Activated CD4-positive, alpha-beta T cell treated with anti-CD3 and anti-CD28 coated beads, Interleukin-2, amount 10 ng/mL, durations not matched to agents 24 days and 14 days (primary cell): ENCODE measurements at places on chromosomes 5 and 9. TPM values are rescaled to one million over a fixed set of nuclear protein-coding genes. Genes with fewer than 3 reads are reported as not detected.

DNA sequence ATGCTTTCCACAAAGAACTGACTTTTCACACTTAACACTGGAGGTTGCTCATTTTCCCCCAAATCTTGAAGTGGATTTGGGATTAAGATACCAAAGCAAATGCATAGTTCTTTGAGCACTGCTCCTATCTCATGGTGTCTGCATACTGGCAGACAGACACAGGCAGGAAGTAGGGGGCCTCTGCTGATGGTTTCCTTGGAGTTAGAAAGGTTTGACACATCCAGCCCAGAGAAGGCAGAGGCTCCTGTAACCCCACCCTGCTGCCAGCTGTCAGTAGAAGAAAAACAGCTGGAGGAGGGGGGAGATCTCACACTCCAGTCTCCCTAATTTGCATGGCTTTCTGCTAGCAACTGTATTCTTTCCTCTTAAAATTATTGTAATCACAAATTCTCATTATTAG lies 44.1 kb downstream of the APTX start:
- DNase-seq: no peak

DNA sequence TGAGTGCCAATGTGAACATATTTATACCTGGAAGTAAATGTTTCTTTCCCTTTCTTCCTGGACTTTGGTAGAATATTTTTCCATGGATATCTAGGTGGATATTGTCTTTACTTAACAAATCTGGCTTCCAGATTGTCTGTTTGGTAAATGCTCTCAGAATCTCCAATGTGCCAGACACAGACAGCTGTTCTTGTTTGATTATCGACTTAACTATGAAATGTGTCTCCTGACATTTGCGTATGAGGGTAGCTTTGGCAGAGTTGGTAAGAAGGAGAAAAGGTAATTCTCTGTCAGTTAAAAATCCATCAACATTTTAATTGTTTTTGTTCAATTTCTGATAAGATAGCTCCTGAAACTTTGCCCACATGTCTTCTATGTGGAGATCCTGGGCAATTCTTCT lies 196.4 kb upstream of the NUDT12 start:
- DNase-seq: no peak

DNA sequence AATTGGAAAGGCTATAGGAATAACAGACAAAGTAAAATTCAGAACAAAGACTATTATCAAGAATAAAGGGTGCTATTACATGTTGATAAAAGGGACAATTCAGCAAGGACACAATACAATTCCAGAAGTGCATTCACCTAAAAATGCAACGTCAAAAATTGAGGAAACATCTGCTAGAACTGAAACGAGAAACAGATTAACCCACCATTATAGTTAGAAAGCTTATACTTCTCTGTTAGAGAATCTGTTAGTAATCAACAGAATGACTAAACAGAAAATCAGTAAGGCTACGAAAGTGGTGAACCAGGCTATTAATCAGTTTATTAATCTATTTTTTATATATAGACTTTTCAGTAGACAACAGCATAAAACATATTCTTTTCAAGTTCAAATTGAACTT lies 14.8 kb downstream of the FCN1 start:
- DNase-seq: no peak

- no peak for DNase-seq
Measured at GRCh38 chr5:165349735-165350134, 1844.3 kb downstream of the MAT2B start.

- no peak for DNase-seq
Measured at GRCh38 chr5:43140286-43140685, 19.6 kb downstream of the ZNF131 start.

GRCh38 chr5:177402271-177403043 lies 2.0 kb upstream of the PFN3 start:
- peak; percentile 90 for DNase-seq

DNA sequence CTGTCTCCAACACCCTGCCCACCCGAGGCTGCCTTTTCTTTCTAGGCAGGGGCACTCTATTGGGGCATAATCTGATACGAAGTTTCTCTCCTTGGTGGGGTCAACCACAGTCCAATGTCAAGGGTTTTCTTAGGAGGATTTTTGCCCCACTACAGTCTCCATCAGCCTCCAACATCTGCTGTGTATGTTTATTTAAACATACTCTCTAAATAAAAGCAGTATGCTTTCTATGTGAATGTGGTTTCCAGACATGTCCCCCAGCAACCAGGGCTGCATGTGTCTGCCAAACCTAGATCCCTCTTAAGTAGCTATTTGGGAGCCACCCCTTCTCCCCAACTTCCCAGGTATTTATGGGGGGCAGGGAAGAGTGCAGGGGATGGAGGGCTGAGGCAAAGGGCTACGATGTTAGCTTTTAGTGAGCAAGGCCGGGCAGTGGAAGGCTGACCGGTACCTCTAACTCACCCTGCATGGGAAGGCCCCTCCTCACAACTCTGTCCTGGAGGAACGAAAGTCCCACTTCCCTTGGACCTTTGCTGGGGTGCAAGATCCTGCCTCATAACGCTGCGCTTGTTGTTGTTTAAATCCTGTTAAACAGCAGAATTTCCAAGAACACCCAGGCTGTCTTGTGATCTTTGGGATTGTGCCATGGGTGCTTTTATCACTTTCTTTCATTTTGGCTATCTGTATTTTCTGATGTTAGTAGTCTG lies 75.4 kb downstream of the NREP start:
- no peak for DNase-seq

GRCh38 chr5:124660229-124661093 lies 86.0 kb downstream of the ZNF608 start:
- no peak for DNase-seq

- DNase-seq: no peak
Measured at GRCh38 chr9:61670616-61671015, 480.8 kb downstream of the SPATA31A7 start.

TTC39B gene
- total RNA-seq: 20.3 and 22.2 TPM in 2 replicates

LCP2 gene
- total RNA-seq: 278 and 283 TPM in 2 replicates

NIPSNAP3A gene
- total RNA-seq: 9.4 and 10.8 TPM in 2 replicates
